ENCODE measurements at places on chromosomes 2 and 18.

- no peak for DNase-seq
Observed at GRCh38 chr2:120599072-120599471, 136.6 kb upstream of the GLI2 start.

- no peak for DNase-seq
Observed at GRCh38 chr2:53880756-53881155, 21.0 kb upstream of the GPR75 start.

GRCh38 chr18:34493099-34493544 lies 217.0 kb upstream of the DTNA start:
- no peak for DNase-seq

GRCh38 chr2:227818675-227819397 lies 5.2 kb downstream of the CCL20 start:
- DNase-seq, result peak; percentile 96

DNA sequence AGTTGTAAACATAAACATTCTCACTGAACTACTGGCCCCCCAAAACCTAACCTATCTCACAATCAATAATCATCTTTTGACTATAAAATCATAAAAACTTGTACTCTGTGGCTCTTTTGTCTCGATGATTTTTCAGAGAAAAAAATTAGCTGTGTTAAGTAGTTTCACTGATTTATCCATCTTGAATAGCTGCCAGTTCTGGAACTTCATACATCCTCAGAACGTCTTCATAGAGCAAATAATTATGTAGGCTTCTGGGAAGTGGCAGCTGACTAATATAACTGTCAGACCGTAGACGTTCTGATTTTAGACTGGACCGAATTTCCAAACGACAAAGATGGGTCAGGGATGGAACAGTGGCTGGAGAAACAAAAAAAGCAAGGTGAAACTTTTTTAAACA lies 97.3 kb upstream of the CHAC2 start:
- no peak for DNase-seq

DNA sequence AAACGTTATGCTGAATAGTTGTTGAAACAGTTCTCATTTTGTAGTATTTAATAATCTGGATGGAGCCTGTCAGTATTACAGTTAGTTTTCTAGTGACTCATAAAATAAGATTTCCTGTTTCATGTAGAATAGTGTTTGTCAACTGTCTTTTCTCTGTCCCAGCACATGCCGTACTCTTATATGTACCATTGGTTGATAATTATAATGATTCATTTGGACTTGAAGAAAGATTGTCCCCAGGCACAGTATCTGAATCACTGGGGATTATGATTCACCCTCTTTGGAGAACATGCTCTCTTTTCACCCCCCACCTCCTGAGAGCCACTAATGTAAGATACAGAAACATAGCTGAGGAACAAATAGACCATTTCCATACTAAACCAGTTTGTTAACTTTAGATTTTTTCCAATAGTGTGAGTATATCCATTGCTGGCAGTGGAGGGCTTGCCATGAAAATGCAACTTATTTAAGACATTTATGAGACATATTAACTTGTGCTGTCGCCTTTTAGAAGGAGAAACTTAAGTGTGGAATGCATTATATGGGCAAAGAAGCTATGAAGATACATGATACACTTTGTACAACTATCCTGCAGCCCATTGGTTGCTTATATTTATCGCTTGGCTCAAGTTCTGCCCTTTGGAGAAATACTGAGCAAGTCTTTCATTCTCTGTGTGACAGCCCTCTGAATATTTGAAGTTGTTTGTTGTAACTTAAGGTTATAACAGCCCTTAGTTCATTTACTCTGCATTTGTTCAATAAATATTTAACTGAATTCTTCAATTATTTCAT lies 12.4 kb downstream of the COPS8 start:
- no peak for DNase-seq

GRCh38 chr2:33775306-33775705 lies 176.2 kb upstream of the FAM98A start:
- DNase-seq, result no peak

- DNase-seq, result no peak
Observed at GRCh38 chr2:10279472-10279870, 23.2 kb upstream of the HPCAL1 start.

DNA sequence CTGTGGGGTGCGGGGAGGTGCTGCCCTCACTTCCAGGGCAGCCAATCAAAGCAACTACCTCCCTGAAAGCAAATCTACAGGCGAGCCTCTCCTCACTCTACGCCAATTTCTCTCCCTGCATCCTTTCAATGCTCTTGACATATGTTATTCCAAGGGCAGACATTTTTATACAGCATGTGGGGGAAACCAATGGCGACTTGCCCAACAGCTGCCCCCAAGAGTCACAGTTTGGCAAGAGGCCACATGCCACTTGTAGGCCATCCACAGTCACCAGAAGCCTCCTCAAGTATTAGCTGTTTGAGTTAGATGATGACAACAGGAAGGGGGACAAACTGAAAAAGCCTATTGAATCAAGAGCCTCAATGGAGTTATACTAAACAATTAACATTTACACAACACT lies 114.6 kb downstream of the MYO5B start:
- DNase-seq, result no peak

DNA sequence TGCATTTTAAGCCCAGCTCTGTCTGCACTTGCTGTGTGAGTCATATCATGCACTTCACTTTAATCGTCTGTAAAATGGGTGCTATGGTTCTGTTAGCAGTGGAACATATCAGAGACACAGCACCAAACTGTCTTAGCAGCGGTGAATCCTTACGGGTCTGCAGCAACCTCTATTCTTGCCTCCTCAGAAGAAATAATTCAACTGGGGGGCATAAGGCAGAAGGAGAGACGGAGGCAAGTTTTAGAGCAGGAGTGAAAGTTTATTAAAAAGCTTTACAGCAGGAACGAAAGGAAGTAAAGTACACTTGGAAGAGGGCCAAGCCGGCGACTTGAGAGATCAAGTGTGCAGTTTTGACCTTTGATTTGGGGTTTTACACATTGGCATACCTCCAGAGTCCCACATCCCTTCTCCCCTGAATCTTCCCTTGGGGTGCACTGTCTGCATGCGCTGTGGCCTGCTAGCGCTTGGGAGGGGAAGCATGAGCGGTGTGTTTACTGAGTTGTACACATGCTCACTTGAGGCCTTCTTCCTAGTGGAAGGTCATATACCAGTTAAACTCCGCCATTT lies 109.8 kb downstream of the DDX1 start:
- DNase-seq, result no peak

GRCh38 chr18:51162617-51163016 lies 34.9 kb downstream of the MEX3C start:
- no peak for DNase-seq

- DNase-seq, result no peak
Observed at GRCh38 chr2:192194866-192195547, at the start of gene TMEFF2. Gene TMEFF2 (minus strand): TSS chr2:192194933. CDS start chr2:192194524, 409 bp downstream.

DNA sequence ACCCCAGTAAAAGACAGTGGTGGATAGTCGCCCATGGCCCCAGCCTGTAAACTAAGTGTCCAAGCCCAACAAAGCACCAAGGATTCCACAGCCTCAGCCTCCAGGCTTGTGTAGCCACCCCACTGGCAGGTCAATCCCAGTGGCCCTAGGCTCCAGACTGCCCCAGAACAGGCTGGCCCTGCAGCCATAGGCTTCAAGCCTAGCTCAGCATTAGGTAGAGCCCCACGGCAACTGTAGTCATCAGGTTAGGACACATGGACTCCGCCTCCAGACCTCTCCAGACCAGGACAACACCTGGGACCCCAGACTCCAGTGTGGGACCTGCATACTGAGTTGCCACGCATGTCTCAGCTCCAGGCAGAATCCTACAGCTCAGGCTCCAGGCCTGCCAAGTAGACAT lies 1590.6 kb upstream of the DDX18 start:
- DNase-seq, result no peak

- DNase-seq, result no peak
Observed at GRCh38 chr2:19667536-19667949, 234.2 kb downstream of the TTC32 start.

GRCh38 chr2:30915486-30915885 lies 108.2 kb upstream of the CAPN13 start:
- no peak for DNase-seq

DNA sequence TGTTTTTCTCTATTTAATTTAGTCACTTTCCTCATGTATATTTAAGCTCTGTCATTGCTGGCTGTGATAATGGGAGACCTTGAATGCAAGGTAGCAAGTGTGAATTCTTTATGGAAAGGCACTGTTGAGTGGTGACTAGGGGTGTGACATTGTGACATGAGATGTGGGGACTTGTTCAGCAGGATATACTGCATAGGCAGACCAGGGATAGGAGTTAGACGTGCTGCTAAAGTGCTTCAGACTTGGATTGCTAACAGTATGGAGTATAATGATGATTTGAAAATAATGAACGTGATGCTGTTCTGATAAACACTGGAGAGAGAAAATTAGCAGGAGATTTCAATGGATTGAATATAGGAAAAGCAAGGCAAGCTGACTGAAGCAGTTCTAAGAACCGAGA lies 135.1 kb downstream of the NCOA1 start:
- DNase-seq, result no peak

DNA sequence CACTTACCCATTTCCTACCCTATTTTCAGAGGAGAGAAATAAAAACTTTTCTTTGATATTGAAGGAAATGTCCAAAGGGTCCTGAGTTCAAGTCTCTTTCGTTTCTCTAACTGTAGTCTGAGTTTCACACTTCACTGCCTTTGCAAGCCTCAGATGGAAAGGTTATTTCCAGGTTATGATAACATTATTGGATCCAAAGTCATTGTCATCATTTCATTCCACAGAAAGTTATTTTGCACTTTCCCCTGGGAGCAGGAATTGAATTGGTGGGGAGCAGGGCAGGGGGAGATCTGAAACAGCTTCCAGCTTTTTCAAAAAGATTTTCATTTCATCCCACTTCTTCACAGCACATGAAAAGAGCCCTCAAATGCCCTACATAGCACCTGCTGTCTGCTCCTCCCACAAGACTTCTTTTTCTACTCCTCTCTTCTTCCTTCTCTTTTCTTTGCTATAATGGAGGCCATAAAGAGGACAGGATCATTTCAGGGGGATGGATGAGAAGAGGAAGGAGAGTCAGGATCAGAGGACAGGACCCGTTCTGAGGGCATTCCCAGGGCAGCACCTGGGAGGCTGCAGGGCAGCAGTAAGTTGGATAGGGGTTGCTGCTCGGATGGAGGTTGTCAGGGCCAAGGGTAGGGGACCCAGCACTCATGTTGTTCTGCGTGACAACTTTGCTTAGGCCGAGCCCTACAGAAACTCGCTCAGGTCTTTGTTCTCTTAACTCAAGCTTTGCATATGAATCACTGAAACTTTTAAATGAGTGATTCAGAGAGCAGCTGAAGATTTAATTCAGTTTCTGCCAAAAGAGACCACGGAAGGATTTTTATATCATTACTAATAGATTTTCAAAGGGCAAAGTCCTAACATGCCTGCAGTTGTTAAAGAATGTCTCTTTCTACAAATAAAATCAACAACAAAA lies 11.4 kb upstream of the GALNT5 start:
- DNase-seq, result no peak

DNA sequence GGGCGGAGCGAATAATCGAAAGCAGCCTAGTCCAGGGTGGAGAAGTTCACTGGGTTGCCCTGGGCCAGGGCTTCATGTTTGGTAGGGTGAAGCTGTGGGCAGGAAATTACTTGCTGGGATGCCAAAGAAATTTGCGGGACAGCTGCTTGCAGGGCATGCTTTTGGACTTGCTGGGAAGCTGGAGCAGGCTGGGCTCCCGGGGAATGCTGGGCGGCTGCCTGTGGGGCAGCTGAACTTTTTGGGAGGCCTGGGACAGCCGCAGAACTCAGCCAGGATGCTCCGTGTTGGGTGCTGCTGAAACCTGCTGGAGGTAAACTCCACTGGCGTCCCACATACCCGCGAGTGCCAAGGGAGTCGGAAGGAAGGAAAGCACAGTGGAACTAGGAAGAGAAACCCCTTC lies 31.9 kb downstream of the ASB1 start:
- DNase-seq, result no peak

DNA sequence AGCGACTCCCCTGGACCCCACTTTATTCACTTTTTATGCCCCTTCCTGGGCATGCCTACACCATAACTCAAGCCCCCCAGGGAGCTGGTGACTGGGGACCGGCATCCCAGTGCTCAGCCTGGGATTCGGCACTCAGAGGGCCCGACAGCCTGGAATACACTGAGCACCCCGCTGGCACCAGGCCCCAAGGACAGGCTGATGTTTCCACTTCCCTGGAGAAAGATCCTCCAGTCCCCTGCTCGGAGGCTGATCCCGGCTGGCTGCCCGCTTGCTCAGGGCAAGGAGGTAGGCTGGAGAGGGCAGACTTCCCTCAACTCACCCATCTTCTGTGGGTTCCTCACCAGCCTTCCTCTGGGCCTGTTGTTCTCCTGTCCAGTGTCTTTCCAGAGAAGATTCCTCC lies 36.6 kb downstream of the ODC1 start:
- DNase-seq, result no peak

Measured in GF-D8 (cell line).